ENCODE measurements at places on chromosomes 1 and 21. TPM values are rescaled to one million over a fixed set of nuclear protein-coding genes. Genes with fewer than 3 reads are reported as not detected.

GRCh38 chr1:152580433-152580832 lies at the start of gene LCE3D:
Gene LCE3D (minus strand): TSS chr1:152580516. CDS start chr1:152579936, 580 bp downstream.
- no peak for DNase-seq

DNA sequence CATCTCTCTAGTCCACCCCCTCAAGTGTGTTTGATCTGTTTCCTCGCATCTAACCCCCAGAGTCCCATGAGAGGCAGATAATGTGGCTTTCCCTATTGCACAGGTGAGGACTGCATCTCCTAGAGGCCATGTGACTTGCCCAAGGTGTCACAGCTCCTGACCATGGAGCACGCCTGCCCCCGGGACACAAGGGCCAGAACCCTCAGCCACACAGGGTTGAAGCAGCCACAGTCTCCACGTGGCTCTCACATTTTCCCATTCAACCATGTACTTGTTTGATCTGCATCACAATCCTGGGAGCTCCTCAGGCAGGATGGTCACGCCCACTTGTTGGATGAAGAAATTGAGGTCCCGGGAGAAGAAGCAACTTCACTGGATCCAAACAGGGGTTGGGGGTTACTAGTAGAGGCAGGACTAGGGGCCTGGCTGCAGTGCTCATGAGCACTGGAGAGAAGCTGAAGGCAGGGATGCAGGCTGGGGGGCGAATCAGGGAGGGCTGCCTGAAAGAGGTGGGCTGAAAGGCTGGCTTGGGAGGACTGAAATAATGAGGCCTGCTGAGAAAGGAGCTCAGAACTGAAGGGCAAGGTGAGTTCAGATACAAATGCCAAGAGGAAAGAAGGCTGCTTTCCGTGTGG lies 207.9 kb downstream of the PTPRU start:
- no peak for DNase-seq

DNA sequence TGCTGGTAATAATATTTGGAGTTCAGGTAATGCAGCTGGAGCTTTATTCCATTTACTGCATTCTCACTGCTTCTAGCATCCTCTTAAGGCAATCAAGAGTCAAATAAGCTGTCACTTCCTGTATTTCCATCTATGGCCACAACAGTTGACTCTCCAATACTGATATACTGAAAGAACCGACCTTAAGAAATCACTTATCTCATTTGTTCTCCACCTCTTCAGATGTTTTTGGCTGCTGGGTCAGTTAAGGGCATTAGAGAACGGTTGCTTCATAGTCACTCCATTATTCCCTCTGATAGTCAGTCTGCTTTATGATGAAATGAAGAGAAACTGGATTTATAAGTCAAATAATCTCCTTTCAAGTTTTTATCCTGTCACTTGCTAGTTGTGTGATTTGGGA lies 14.2 kb upstream of the RGS4 start:
- DNase-seq = no peak

DNA sequence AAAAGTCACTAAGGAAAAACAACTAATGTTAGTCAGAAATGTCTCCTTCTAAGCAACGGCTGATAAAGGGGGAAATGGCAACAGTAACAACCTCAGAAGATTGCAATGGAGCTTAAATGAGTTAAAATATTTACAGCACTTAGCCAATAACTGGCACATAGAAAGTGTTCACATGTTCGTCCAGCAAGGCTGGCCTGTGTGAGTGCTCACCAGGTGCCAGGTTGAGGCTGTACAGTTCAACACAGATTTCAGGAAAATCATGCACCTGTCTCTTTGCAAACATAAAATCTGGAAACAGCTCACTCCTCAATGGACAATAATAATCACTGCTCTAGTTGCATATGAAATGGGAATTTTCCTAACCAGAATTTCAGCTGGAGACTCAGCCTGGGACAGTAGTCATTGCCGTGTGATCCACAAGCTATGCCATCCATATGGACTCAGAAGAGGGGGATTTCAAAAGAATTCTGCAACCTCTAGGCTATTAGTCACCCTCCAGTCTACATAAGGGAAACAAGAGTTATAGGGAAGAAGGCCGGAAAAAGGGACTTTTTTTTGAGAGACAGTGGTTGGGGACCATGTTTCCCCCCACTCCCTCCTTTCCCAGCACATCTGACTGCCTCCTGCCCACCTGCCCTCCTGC lies 68.6 kb downstream of the SYDE2 start:
- DNase-seq = no peak

CELA3A gene
- 1.5 TPM for total RNA-seq

GRCh38 chr1:21950734-21951133 lies 13.6 kb upstream of the HSPG2 start:
- DNase-seq = no peak

DNA sequence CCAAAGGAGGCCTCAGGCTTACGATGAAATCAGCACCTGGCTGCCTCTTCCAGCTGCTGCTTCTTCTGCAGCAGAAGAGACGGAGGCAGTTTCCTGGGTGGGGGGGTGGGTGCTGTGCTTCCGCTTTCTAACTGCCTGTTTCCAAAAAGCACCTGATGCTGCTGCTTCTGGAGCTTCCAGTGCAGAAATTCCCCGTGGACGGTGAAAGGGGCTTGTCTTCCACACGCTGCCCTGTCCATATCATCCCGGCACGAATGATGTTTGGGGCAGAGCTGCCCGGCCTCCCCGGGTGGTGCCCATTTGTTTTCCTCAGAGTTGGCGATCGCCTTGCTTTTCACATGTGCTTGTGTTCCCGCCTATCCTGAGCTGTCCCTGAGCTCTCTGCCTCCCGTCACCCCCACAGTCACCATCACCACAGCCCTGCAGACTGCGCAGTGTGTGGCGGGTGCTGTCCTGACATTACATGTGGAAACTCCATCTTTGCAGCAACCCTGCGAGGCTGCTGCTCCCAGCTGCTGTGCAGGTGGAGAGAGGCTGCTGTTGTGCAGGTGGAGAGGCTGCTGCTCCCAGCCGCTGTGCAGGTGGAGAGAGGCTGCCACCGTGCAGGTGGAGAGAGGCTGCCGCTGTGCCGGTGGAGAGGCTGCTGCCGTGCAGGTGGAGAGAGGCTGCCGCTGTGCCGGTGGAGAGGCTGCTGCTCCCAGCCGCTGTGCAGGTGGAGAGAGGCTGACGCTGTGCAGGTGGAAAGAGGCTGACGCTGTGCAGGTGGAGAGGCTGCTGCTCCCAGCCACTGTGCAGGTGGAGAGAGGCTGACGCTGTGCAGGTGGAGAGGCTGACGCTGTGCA lies 1.8 kb downstream of the TTLL10 start:
- no peak for DNase-seq

GRCh38 chr1:174114788-174115448 lies 44.4 kb upstream of the RABGAP1L start:
- no peak for DNase-seq

GRCh38 chr1:119743308-119743707 lies 25.4 kb downstream of the HMGCS2 start:
- no peak for DNase-seq

- DNase-seq = no peak
Observed at GRCh38 chr21:43590194-43590593, 69.1 kb downstream of the HSF2BP start.

DNA sequence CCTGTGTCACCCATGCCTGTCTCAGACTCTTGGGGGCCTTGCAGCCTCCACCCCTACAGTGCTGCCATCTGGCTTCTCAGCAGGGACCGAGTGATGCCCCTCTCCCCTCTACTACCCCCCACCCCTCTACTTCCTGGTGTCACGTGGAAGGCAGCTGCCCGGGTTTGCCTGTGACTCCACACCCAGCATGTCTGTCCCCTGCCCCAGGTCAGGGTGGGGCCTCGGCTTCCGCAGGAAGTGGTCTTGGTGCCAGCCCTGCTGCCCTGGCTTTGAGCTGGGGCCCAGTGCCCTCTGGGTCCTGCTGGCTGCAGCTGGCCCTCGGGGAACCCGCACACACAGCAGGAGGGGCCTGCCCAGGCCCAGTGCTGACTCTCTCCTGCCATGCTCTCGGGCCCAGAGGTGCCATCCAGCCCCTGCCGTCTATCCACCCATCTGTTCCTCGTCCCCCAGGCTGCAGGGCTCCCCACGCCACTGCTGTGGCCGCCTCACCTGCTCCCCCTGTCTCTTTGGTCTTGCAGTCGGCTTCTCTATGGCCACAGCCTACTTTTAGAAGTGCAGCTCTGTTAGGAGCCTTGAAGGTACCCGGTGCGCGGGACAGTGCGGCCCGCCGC lies 24.0 kb downstream of the PLCH2 start:
- no peak for DNase-seq

PTCH2 gene
- total RNA-seq = 2.9 TPM

DNA sequence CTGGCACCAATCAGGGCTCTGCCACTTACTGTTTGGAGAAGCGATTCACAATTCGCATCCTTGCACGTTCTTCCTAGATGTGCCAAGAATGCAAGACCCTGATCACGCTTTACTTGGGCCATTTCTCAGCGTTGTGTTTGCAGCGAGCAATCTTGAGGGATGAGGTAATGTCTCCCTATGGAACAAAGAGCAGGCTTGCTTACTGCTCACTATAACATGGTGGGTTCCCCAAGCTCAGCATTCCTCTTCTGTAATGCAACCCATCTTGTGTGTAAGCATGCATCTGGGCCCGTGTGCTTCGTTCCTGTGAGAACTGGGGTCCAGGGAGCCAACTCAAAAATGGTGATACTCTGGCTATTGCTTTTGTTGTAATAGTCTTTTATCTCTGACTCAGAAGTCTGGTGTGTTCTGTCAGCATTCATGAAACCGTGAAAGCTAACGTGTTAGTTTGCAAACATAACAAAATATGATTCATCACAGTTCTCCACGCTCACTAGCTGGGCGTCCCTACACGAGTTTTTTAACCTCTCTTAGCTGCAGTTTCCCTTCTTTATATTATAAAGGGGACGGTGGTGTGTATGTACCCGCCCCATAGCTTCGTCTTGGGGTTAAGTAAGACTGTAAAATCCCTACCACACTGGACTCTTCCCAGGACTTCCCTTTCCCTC lies 33.3 kb downstream of the DNTTIP2 start:
- no peak for DNase-seq

GRCh38 chr1:1259951-1260600 lies 13.6 kb upstream of the C1QTNF12 start:
- DNase-seq = no peak

FAM151A gene
- not detected for total RNA-seq

DNA sequence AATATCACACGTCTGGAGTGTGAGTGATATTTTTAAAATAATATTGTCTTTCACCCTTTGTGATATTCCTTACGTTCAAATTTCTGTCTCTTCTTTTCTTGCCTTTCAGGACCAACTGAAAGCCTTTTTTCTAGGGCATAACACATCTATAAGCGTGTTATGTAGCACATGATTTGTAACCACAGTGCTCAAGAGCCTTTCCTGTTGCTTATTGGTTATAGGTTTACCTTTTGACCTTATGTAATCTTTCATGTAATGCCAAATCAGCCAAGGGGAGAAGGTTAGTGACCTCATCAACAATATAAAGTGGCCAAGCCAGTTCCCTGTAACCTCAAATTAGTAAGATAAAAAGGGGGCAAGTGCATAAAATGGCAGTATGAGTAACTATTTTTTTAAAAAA lies 480.2 kb downstream of the AMY1C start:
- DNase-seq = no peak

GRCh38 chr1:8197493-8198282 lies 120.2 kb upstream of the SLC45A1 start:
- DNase-seq = no peak

DNA sequence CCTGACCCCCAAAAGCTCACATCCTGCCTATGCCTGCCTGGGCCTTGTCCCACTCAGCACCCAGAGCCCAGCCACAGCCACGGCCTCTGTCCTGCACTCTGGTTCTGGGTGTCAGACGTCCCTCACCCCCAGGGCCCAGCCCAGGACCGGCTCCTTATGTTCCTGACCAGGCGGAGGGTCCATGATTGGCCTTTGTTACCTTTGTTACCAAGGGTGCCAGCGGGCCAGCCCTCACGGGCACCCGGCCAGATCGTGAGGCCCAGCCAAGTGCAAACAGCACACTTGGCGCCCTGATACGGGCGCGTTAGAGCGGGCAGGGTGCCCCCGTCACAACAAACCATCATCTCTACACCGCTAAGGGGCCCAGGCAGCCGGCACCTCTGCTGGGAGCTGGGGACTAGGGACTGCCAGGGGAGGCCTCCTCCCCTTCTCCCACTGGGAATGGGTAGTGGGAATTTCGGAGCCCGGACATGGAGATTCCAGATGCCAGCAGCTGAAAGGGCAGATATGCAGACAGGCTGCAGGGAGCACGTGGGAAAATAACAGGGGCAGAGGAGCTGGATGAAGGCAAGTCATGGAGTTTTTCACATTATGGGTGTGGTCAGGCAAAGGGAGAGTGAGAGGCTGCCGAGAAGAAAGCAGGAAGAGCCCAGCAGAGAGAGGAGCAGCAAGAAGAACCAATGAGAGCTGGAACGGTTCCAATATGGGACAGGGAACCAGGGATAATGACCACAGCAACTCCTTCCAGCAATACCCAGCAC lies 22.1 kb downstream of the HSPG2 start:
- no peak for DNase-seq

GRCh38 chr1:64161357-64161941 lies 42.0 kb upstream of the UBE2U start:
- DNase-seq = no peak

DNA sequence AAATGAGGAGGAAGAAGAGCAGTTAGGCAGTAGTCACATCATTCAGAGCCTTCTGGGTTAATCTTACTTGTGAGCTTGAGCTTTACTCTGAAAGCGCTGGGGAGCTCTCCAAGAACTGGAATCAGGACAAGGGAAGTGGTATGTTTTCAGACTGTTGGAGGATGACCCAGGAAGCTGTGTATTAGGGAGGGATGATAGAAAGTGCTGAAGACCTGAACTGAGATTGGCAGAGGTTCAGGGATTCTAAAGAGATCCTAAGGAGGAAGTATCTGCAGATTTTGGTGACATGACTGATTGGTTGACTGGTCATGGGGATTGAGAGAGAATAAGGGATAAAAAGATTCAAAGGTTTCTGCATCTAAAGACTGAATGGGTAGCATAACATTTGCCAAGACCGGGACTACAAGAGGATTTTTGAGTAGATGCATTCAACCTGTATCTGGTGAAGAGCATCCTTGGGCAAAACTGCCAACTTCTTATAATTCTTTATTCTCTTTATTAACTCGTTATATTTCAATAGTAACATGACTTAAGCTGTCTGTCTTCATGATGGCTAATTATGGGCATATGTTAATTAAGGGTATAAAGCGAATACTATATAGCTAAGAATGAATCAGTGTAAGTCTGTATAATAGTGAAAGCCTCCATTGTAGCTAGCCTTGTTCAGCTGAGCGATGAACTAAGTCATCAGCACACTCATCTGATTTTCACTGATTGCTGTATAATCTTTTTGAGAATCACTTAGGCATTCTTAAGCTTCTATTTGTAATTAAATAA lies 41.8 kb downstream of the XCL1 start:
- no peak for DNase-seq

CXADR gene
- total RNA-seq = 65.9 TPM

KLF17 gene
- not detected for total RNA-seq

DNA sequence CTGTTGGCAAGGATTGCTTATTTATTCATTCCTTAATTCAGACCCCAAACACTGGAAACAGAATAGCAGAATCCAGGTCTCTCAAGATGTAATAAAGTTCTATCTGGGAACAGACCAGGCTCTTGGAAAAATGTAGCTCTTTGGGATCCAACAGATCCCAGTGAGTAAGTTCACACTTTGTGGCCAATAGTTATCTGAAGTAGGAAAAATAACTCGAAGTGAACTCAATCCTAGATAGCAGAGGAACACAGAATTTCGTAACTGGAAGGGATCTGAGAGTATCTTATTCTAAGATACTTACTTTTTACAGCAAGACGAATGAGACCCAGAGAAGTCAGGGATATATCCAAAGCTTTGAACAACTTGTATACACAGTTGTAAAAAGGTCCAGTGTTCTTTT lies 150.7 kb upstream of the CD34 start:
- no peak for DNase-seq

- DNase-seq = no peak
Observed at GRCh38 chr1:20999525-21000244, 177.0 kb downstream of the EIF4G3 start.

- DNase-seq = peak; percentile 36
Observed at GRCh38 chr1:113390871-113391648, 745 bp downstream of the MAGI3 start.
